D341Med (cell line): ENCODE measurements at places on chromosomes 6 and 20.

DNA sequence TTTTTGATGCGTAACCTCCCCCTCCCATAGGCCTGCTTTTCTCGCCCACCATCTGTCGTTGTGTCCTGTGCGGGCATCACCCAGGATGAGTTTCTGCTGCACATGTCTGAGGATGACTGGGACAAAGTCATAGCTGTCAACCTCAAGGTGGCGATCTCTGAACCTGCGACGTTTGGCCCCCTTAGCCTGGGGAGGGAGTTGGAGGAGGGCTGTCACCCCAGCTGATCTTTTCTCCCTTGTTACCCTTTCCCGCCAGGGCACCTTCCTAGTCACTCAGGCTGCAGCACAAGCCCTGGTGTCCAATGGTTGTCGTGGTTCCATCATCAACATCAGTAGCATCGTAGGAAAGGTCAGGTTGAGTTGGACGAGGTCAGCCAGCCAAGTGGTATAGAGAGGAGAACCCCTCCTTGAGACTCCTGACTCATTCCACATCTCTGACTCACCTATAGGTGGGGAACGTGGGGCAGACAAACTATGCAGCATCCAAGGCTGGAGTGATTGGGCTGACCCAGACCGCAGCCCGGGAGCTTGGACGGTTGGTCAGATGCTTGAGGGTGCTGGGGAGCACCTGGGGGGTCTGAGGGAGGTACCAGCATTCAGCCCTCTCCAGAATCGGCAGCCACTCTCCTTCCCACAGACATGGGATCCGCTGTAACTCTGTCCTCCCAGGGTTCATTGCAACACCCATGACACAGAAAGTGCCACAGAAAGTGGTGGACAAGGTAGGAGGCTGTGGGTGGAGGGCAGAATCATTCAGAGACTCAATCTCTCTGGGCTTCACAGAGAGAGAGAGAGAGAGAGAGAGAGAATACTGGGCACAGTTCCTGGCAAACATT lies 954 bp downstream of the HSD17B8 start:
- DNase-seq = no peak

GRCh38 chr6:88089708-88090107 lies 42.1 kb downstream of the SPACA1 start:
- DNase-seq = no peak

GRCh38 chr6:2663123-2663522 lies 87.6 kb downstream of the MYLK4 start:
- no peak for DNase-seq

GRCh38 chr6:169618526-169619490 lies 83.0 kb downstream of the WDR27 start:
- DNase-seq = no peak

DNA sequence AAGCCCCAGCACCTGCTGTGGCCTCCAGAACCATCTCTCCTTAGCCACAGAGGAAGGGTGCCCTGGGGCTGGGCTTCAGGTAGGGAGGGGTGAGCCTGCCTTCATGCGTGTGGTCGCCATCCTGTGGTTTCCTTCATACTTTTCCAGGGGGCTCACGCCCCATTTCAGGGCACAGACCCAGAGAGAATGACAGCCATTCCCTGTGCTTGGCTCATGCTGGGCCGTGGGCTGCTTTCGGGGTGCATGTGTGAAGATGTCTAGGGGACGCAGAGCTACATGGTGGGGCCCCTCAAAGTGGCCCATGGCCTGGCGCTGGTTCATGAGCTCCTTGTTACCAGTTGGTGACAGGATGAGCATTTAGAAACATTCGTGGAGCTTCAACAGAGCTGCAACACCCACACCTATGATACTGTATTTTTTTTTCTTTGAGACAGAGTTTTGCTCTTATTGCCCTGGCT lies 190.3 kb upstream of the SLC24A3 start:
- DNase-seq = no peak

DNA sequence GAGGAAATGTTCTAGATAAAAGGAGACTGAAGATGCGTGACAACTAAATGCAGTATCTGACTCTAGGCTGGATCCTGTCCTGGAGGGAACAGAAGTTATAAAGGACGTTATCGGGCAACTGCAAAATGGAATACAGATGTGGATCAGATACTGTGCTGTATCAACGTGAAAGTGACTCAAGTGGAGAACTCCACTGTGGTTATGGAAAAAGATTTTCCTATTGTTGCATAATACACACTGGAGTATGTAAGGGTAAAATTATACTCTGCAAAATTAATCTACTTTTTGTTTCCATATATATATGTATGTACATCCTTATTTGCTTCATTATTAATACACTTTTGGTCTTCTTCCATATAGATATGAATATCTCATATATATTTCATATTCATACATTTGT lies 654.0 kb downstream of the QKI start:
- no peak for DNase-seq

GRCh38 chr6:76553256-76553655 lies 480.8 kb upstream of the IMPG1 start:
- DNase-seq = no peak

DNA sequence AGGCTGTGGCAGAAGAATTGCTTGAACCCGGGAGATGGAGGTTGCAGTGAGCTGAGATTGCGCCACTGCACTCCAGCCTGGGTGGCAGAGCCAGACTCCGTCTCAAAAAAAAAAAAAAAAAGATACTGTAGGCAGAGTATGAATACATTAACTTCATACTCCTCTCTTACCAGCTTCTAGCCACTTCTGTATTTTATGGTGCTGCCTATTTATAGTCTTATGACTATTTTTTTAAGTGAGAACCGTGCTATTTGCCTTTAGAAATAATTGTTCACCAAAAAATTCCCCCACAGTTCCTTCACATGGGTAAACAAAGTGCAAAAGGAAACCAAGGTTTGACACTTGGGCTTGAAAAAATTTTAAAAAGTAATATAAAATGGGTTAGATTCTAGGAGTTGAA lies 1.5 kb upstream of the SNRNP48 start:
- DNase-seq = no peak

DNA sequence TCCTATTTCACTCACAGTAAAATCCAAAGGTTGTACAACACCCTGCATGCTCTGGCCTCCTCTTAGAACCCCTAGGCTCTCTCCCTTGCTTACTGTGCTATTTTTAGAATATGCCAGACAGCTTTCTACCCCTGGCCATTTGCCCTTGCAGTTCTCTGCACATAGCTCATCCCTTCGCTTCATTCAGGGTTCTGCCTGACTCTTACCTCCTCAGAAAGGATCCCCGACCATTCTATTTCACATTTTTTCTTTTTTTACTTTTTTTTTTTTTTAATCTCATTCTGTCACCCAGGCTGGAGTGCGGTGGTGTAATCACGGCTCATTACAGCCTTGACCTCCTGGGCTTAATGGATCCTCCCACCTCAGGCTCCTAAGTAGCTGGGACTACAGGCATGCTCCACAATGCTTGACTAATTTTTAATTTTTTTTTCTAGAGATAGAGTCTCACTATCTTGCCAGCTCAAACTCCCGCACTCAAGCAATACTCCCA lies 33.6 kb downstream of the COMMD7 start:
- no peak for DNase-seq

DNA sequence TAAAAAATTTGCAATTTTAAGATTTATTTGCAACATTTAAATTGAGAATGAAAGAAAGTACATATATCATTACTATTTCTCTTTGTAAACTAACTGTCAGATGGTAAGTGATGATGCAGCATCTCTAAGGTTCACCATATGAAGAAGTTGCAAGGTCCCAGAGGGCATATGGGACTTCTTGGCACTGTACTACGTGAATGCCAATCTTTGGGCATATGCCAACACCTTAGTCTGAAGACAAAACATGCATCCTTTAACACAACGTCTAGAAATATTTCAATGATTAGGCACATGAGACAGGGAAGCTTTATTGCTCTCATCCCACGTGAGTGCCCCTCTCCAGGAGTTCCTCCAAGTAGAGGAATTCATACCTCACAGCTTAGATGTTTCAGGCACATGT lies 66.8 kb downstream of the CDK19 start:
- no peak for DNase-seq

- no peak for DNase-seq
These were observed 66.0 kb downstream of the ELOVL5 start for GRCh38 chr6:53282741-53283140.

DNA sequence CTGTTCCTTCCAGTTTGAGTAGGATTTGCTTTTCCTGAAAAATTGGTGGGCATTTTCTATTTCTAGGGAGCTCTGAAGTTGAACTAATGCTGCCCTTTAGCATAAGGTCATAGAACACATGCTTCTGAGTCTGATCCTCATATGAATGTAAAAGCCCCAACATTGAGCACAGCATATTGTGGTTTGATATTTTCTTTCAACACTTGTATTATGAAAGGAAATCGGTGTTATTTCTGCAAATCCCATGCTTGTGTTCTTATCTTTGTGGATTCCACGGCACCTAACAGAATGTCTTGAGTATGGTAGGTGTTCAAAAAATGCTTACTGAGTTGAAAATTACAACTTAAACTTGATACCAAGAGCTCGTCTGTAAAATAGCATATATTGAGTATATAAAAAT lies 85.8 kb downstream of the TRMT11 start:
- DNase-seq = no peak

DNA sequence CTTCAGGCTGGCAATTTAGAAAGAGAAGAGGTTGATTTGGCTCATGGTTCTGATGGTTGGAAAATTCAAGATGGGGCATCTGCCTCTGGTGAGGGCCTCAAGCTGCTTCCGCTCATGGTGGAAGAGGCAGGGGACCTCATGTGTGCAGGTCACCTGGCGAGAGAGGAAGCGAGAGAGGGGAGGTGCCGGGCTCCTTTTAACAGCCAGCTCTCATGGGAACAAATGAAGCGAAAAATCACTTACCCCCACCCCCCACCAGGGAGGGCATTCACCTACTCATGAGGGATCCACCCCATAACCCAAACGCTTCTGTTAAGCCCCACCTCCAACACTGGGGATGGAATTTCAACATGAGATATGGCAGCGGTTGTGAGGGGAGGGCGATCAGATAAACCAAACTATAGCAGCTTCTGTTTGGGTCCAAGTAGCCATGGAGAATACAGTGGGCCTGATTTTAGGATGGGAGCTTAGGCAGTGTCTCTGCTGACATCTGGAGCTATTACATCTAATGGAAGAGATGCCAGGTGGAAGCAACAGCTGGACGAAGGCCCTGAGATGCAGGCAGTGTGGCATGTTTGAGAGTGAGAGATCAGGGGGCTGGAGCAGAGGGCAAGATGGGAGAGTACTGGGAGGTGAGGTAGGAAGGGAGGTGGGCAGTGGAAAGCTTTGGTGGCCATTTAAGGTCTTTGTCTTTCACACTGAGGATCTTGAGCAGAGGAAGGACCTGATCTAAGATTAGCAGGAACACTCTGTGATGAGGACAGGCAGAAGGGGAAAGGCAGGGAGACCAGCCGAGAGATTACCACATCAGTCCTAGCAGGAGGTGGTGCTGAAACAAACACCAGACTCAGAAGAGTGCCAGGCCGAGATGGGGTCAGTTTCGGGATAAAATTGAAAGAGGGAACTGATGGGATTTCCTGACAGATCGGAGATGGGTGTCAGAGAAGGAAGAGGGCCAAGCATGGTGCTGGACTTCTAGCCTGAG lies 161.8 kb downstream of the NFATC2 start:
- DNase-seq = no peak

- DNase-seq = no peak
These were observed 210.9 kb downstream of the TFAP2B start for GRCh38 chr6:51029561-51029960.

GRCh38 chr6:130872250-130873095 lies 45.3 kb downstream of the SMLR1 start:
- peak; percentile 70 for DNase-seq

DNA sequence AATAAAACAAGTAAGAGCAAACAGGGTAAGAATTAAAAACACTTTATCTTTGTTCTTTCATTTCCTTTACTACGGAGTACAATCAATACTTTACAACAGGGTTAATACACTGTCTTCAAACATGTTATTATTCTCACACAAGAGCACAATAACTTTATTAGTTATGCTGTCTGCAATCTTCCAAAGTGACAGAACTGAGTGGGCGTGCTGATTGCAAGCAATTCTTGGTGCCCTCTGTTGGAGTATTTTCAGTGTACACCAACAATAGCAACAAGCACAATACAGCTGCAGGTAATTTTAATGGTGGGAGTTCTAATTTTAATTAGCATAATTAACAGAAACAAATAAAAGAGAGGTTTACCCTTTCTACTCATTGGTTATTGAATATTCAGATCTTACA lies 33.9 kb upstream of the PTPRK start:
- no peak for DNase-seq
